Epithelial cell of umbilical artery (primary cell): ENCODE measurements at places on chromosomes 13 and 19. TPM values are rescaled to one million over a fixed set of nuclear protein-coding genes. Genes with fewer than 3 reads are reported as not detected.

Gene DMKN
- total RNA-seq, result not detected in 2 replicates

Gene KIR3DL1
- not detected in 2 replicates for total RNA-seq

Gene ZNF841
- 11.7 and 17.9 TPM in 2 replicates for total RNA-seq

Gene ZNF443
- total RNA-seq, result 3.6 and 5.6 TPM in 2 replicates

Gene RNF225
- not detected in 2 replicates for total RNA-seq
